ENCODE measurements at places on chromosomes 5 and 9.

DNA sequence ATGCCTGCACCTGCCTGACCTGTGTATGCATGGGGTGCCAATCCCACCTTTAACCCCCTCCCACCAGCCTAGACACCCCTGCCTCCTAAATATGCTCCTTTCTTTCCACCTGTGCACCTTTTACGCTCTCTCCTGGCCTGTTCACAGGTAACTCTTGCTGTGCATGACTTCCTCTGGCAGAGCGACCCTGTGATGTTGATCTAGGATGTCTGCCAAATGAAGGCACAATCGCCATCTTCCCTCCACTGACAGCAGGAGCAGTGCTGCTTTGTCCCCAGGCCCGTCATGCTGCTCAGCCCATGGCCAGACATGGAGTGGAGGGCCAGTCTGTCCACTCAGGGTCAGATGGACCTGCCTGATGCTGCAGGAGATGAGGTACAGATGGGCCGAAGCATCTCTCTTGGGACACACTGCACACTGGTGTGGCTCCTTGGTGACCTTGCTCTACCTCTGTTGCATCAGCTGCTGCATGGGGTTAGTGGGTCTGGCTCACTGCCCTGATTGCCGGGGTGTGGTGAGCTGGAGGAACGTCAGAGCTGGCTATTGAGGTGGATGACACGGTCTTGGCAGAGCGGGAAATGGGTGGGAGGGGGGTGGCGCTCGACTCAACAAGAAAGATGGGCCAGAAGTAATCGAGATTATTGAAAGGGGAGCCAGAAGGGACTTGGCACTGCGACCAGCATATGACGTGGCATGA, 101.7 kb upstream of the PITX1 start:
- peak; percentile 55 for DNase-seq

DNA sequence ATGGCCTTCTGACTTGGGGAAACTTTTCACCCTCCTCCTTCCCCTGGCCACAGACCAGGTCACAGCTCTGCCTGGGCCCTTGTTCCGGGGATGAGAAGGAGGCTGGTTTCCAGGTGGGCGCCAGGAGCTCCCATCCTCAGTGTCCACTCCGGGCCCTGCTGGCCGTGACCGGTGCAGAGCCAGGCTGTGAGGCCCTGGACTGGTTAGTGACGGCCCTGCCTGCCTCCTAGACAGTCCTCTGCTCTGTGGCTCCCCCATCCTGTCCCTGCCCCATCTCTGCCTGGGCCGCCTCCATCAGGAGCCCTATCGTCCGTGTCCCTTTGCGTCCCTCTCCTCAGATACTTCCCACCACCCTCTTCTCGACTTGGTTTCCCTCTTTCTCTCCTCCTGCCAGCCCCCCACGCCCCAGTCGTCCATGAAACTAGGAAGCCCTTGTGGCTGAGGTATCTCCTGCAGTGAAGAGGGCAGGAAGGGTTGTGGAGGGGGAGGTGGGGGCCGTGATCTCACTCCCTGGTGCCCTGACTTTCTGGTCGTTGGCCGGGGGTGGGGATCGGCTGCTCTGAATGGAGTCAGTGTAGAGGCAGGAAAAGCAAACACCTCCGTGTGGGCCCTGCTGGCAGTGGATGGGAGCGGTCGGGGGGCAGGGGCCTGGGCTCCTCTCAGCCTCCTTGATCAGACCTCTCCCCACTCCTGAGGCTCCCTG, 15.4 kb upstream of the CERCAM start:
- no peak for DNase-seq

DNA sequence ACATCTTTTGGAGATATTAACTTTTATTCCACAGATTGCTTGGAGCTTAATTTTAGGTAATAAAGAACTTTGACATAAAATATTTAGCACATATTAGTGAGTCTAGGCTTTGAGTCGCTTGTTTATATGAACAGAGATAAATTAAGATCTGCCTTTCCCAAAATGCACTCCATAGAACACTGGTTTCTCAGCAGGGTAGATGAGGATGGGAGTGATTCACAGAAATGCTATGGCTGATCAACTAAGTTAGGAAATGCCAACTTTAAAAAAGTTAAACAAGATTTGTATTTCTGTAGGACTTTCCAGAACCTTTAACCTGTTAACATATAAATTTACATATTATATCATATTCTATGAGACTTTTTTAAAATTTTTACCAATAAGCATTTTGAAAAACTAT, 65.2 kb downstream of the STARD4 start:
- peak; percentile 20 for DNase-seq

GRCh38 chr5:116315531-116315930, 230.7 kb downstream of the COMMD10 start:
- no peak for DNase-seq

GRCh38 chr5:10289353-10289752, 18.3 kb downstream of the CMBL start:
- no peak for DNase-seq

DNA sequence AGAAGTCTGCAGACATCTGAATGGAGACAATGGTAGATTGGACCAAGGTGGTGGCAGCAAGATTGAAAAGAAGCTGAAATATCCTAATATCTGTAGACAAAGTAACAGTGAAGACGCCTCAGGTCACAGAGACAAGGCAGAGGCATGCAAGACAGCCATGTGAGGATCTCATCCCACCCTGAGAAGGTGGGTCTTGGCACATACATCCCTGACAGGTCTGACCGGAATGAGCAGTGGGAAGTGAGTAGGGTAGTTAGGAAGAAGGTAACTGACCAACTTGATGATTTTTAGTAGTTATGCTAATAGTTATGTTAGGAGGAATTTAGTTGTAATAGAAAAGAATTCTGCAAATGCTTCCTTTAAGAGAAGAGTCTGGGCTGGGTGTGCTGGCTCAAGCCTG, 229.6 kb downstream of the NDUFS4 start:
- DNase-seq: no peak

GRCh38 chr9:82148426-82148810, 159.8 kb downstream of the SPATA31D1 start:
- no peak for DNase-seq

DNA sequence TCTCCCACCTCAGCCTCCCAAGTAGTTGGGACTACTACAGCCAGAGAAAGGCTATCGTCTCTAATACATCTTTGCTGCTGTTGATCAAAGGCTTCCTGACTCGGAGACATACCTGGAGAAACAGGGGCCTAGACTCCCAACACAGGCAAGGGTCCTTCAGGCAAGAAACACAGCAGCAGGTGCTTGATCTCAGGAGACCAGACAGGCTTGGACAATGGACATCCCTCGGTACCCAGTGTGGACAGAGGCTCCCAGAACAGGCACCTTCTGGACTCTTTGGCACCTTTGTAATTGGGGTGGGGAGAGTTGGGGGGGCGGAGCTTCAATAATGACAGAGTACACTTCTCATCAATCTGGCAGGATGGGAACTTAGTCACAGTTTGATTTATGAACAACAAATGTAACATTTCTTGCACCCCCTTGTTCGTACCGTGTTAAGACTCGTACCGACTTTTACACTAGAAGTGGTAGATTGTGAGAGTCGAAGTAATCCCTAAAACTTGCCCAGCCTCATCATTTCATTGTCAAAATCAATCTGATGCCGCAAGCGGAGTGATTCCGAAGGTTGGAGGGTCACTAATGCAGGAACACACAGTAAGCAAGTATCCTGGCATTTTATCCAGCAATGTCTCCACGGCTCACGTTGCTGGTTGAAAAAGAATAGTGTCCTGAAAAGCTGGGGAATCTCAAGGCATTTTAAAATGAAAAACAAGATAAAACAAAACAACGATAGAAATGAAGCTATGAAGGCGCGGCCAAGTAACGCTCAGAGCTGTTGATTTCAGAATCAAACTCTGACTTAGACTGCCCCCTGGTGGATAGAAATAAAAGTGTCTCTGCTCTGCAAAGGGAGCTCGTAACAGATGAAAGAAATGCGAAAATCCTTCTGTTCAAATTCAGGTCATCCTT, 46.4 kb upstream of the STK32A start:
- peak; percentile 68 for DNase-seq

DNA sequence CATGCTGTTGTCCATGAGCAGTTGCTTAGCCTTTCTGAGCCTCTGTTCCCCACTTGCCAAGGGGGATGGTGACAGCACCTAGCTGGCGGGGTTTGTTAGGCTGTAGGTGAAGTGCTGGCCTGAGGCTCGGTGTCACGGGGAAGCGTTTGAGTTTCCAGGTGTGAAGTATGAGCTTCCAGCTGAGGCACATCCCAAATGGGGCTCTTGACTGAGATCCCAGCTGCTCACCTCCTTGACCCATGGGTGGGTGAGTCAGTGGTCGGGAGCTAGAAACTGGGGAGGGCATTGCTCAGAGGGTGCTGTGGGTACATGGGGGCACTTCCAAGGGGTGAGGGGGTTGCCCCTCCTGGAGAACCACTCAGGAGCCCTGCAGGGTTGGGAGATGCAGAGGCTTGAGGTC, 26.4 kb upstream of the RNF130 start:
- DNase-seq: no peak

- DNase-seq: no peak
Observed at GRCh38 chr5:10761933-10762775, 1.1 kb upstream of the DAP start.

- DNase-seq: peak; percentile 57
Observed at GRCh38 chr9:18274693-18275092, 199.3 kb upstream of the ADAMTSL1 start.

Data from astrocyte of the spinal cord (primary cell).